ENCODE measurements at places on chromosomes 13 and 19. TPM values are rescaled to one million over a fixed set of nuclear protein-coding genes. Genes with fewer than 3 reads are reported as not detected.

TBXA2R gene
- 8.0 TPM for polyA plus RNA-seq

- no peak for DNase-seq
These were observed 988.5 kb downstream of the UQCRFS1 start for GRCh38 chr19:28224441-28224840.

GRCh38 chr19:50858886-50859285 is 4.2 kb downstream of the KLK3 start:
- no peak for DNase-seq

GRCh38 chr19:16429066-16429758 is 42.6 kb downstream of the EPS15L1 start:
- DNase-seq: no peak

- no peak for DNase-seq
These were observed 736 bp downstream of the GPI start for GRCh38 chr19:34365463-34366401.
